Stimulated activated CD8-positive, alpha-beta memory T cell treated with anti-CD3 and anti-CD28 coated beads, Interleukin-4, amount 100 ng/mL, for 4 hours (primary cell): ENCODE measurements at places on chromosomes 2 and 18.

DNA sequence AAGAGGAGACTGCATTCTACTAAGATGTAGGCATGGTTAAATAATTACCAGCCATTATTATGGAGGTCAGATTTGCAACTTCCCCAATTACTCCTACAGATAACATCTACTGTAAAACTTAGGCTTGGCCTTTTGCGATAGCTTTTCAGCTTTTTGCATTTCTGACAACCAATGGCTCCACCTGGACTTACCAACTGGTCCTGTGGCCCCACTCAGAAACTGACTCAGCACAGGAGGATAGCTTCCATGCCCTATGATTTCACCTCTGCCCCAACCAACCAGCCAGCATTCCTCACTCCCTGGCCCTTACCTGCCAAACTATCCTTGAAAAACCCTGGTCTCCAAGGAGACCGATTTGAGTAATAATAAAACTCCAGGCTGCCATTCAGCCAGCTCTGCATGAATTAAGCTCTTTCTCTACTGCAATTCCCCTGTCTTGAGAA is 28.2 kb downstream of the TUBB6 start:
- DNase-seq, result no peak

GRCh38 chr2:26887151-26887550 is 39.2 kb downstream of the DPYSL5 start:
- DNase-seq, result no peak

GRCh38 chr2:207676827-207677354 is 34.5 kb upstream of the CCNYL1 start:
- no peak for DNase-seq

GRCh38 chr2:45741161-45741850 is 89.8 kb downstream of the PRKCE start:
- DNase-seq, result no peak

- no peak for DNase-seq
These were observed 22.5 kb upstream of the ACYP2 start for GRCh38 chr2:54092940-54093339.

GRCh38 chr2:98346311-98347236 is at the start of gene CNGA3:
CNGA3 (plus strand) TSS chr2:98346456; CDS start chr2:98369976, 23,520 bp downstream.
- DNase-seq, result no peak

- no peak for DNase-seq
These were observed 285.8 kb upstream of the MAP2 start for GRCh38 chr2:209138079-209138478.

GRCh38 chr18:62281684-62282083 is 43.4 kb upstream of the TNFRSF11A start:
- no peak for DNase-seq

- DNase-seq, result no peak
These were observed 80.2 kb downstream of the TGOLN2 start for GRCh38 chr2:85247610-85248009.

- DNase-seq, result no peak
These were observed 60.0 kb upstream of the SGPP2 start for GRCh38 chr2:222364285-222364895.

DNA sequence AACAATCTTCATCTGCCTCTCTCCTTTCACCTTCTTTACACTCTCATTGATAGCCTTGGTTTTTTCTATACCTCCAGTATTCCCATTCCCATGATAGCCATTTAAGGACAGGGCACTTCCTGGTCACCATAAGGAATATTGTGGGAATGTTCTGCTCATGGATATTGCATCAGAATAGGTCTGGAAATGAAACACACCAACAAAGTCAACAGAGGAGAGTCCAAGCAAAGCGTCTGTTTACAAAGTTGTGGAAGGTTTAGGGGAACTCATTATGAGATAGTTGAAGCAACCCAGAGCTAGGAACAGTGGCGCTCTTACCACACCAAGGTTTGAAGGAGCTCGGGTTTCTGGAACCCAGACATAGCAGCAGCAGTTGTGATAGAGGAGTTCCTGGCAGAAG is 150.3 kb upstream of the TNP1 start:
- no peak for DNase-seq

DNA sequence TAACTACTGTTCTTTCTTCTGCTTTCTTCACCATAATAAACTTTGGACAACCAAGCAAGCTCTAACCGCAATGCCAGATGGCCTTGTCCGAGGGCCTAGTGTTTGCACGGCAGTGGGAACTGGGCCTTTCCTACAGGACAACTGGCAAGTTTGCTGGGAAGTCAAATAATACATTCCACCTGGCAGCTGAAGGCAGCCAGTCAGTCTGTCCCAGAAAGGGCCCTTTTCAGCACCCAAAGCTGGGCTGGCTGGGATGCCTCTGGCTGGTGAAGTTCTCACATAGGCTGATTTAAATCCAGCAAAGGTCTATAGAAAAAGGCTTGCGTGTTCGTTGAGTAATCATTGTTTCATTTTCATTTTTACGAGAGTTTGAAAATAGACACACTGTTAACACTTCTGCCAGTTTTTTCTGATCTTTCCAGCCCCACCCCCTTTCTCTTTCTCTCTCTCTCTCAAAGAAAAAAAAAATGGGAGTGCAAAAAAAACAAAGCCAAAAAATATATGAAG is 110.0 kb upstream of the EPAS1 start:
- DNase-seq, result no peak

GRCh38 chr2:223055836-223056235 is 3.8 kb downstream of the KCNE4 start:
- DNase-seq, result no peak

DNA sequence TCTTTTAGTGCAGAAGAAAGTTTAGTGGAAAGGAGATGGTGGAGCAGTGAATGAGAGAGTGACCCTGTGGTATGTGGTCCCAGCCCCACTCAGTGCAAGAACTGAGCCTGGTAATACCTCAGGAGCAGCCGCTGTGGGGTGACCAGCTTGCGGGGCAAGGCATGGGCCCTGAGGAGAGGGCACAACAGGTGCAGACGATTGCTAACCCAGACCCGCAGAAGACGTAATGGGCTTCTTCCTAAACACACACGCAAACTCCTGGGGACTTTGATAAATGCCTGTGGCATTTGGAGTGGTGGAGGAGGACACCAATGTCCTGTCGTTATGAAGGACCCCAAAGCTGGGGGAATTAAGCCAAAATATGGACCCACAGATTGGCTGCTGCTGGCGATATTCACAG is 78.7 kb downstream of the GFPT1 start:
- no peak for DNase-seq

DNA sequence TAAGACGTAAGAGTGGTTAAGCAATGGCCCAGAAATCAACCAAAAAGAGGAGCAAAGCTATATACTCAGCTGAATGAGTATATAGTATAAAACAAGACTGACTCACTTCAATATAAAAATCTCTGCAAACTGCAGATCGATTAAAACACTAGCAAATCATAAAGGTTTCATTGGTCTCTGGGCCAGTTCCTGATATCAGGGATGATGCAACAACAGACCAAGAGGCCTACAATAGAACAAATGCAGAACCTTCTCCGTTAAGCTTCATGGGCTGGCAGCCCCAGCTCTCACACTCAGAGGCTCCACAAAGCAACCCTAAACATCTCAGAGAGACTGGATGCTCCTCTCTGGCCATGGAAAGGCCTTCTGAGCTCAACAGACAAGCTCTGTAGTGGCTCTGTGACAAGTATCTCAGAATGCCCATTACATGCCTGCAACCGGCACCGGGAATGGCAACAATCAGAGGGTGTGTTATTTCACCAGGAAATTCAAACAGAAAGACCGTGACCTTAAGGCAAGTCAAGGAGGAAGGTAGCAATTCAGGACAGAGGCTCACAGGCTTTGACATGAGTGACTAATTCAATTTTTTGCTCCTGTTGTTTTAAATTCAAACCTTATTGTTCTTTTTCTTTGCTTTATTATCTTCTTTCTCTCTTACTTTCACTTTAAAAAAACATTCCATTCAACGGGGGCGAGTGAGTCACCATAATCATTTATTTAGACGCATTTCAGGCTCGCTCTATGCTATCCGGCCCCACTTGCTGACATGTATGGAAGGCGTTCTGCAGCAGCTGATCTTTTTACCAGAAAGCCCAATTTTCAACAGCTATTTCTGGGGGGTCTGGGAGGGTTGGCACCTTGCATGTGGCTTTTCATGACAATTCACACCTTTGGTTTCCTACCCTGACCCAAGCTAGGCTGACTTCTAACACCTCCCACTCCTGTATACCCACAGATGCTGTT is 15.1 kb downstream of the CYRIA start:
- DNase-seq, result no peak

- no peak for DNase-seq
These were observed 182.7 kb upstream of the EPC2 start for GRCh38 chr2:148461876-148462275.

- DNase-seq, result no peak
These were observed 65.7 kb upstream of the FOSL2 start for GRCh38 chr2:28326881-28327505.

- no peak for DNase-seq
These were observed 40.6 kb downstream of the TRABD2A start for GRCh38 chr2:84840306-84840705.

- no peak for DNase-seq
These were observed 1.7 kb downstream of the EPHA4 start for GRCh38 chr2:221570321-221570935.

DNA sequence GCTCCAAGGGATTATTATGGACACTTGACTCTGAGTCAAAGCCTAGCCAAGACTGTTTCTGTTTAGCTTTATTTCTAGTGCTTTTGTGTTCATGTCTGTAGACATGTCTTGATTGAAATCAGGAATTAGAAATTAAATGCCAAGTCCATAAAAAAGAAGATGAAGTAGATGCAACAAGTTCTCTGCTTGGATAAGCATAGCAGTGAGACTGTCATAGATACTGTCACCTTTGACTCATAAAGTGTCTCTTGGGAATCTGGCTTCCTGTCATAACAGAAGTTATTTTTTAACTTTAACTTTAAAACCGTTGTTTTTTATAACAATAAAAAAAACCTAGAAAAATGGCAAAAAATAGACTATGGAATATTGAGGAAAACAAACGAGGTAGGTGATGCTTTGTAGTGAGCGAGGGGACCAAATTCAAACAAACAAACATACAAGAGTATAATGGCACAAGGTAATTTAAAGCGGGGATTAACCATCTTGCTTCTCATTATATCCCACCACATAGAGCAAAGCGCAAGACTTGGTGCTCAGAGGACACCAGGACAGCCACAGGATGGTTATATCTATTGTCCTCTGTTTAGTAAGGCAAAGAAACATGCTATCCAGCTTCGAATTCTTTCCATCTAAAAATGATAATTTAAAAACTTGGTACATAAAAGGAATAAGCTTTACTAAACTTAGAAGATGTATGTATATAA is 64.6 kb downstream of the CD226 start:
- no peak for DNase-seq

DNA sequence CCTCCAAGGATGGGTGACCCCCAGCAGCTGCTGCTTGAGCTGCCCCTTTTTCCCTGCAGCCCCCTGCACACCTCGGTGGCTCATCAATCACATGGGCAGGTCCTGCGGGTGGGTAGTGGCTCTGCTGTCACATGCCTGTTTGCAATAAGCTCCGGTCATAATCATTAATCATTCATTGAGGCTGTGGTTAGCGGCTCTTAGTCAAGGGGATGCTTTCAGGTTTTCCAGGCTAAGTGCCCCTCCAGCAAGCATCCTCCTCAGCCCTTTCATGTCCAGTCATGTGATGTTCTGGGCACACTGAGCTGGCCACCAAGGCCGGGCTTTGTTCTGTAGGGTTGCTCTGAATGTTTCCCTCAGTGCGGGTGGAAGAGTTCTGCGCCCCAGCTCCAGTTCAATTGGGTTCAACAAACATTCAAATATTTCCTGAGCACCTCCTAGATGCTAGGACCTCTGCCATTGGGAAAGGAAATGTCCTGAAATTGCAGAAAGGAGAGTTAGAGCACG is 96.4 kb upstream of the LDAH start:
- no peak for DNase-seq

DNA sequence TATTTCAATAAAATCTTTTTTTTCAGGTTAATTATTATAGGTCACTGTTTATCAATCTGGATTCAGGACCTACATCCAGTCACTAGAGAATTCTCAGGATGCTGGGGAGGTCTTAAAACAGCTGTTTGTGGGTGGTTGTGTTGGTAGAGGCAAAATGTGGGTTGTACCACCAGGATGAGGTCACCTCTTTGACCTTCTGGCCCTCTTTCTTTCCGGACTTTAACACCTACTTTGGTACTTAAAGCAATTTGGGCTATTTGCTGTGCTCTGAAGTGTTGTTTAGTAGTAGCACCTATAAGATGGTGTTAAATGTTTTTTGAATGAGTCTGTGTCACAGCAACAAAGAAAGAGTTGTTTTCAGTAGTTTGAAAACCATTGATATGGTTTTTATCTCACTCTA is 14.6 kb downstream of the EML4 start:
- no peak for DNase-seq

DNA sequence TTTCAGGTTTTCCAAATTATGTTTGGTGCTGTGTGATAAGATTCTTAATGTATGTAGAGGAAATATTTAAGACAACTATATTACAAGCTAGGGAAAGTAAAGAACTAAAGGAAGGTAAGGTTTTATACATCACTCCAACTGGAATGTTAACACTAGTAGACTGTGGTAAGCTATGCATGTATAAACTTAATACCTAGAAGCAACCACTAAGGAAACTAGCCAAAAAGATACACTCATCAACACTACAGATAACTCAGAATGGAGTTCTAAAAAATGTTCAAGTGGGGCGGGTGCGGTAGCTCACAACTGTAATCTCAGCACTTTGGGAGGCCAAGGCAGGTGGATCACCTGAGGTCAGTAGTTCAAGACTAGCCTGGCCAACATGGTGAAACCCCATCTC is 37.8 kb upstream of the MALL start:
- no peak for DNase-seq
